ENCODE measurements at places on chromosomes 3 and 15.

GRCh38 chr3:17352620-17353019 is 389.8 kb downstream of the TBC1D5 start:
- no peak for DNase-seq

- no peak for DNase-seq
Measured at GRCh38 chr3:167839460-167840134, 104.1 kb downstream of the SERPINI1 start.

- no peak for DNase-seq
Measured at GRCh38 chr15:82663186-82663600, 16.0 kb upstream of the CPEB1 start.

DNA sequence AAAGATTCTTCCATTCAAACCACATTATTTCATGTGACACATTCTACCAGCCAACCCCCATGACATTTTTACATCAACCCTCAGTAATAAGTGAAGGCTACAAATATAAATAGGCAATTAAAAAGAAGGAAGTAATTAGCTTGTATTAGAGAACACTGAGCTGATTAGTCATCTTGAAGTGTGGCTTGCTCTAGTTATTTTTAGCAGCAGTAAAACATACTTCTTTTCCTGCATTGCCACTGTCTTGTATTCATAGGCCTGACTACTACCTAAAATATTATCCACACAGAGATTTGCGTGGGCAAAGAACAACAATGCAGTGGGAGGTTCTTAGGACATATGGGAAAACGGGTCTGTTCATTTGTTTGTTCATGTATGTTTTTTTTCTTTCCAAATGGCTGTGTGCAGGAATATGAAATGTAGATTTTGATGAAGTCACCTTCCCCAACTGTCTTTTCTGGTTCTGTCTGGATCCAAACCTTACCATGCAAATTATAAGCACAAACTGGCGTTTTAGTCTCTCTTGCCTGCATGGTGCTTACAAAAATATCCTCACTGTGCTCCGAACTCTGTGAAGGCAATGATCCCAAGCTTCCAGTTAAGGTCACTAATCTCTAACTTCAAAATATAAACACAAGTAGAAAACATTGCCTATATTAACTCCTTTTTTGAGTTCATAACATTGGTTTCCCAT is 31.5 kb upstream of the TM4SF4 start:
- no peak for DNase-seq

- no peak for DNase-seq
Measured at GRCh38 chr3:97932387-97932801, 39.8 kb downstream of the RIOX2 start.

GRCh38 chr3:46670000-46670890 is 23.2 kb downstream of the ALS2CL start:
- no peak for DNase-seq

DNA sequence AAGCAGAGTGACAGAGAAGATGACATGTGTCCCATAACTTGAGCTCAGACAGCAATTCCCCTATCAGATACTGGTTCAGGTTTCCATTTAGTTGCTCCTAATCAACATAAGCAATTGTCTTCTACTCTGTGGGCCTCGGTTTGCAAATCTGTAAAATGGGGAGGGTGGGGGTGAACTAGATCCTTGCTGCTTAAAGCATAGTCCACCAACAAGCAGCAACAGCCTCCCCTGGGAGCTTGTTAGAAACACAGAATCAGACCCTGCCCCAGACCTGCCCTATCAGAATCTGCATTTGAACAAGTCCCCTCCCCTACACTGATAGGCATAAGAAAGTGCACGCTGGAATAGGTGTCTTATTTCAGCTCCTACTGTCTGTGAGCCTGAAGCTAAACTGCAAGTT is 87.8 kb downstream of the CEMIP start:
- DNase-seq = no peak

DNA sequence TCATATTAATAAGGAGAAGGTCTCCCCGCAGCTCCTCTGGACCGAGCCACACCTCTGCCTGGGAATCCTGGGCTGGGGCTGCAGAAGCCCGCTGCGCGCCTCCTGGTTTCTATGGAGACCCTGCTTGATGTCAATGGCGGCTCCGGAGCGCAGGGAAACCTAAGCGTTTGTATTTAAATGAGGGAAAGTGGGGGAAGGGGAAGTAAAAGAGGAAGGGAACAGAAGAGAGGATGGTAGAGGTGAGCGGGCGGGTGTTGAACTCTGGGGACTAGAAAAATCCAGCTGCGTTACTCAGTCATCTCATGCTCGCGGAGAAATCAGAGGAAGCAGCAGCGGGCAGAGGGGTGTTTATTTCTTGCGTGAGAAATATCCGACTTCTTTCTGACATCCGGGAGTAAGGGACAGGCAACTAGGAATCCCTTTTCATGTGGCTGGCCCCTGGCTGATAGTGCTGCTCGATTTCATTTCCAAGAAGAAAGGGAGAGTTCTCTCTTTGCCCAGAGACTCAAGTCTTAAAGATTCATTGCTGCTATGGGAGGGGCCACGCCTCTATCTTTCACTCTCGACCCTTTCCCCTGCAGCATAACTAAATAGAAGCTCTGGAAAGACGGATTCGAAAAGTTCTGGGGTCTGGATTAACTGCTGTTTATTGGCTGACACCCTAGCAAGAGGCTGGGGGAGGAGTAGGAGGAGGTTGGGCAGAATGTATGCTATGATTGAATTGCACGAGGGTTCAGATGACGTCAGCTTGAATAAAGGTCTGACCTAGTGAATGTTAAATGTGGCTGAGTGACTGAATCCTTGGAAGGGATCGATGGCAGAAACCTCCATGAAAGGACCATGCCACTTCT is 110.5 kb upstream of the GAP43 start:
- no peak for DNase-seq

GRCh38 chr15:101062063-101062462 is 142.9 kb downstream of the LRRK1 start:
- no peak for DNase-seq

GRCh38 chr15:63112871-63113270 is 8.8 kb upstream of the LACTB start:
- no peak for DNase-seq

DNA sequence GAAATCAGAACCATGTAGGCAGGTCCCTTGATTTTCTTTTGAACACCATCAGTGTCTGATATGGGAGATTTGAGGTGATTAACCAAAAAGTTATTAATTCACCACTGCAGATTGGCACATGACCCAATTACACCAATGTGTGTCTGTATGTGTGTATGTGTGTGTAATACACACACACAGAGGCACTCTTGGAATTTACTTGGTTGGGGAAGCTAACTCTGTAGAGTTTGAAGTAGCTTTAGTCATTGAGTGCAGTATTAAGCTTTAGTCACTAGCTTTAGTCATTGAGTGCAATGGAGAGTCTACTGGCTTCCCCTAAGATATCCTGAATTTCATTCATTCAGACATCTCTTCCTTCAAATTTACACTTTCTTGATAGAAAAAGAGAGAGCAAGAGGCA is 109.4 kb upstream of the C15orf61 start:
- DNase-seq = no peak

DNA sequence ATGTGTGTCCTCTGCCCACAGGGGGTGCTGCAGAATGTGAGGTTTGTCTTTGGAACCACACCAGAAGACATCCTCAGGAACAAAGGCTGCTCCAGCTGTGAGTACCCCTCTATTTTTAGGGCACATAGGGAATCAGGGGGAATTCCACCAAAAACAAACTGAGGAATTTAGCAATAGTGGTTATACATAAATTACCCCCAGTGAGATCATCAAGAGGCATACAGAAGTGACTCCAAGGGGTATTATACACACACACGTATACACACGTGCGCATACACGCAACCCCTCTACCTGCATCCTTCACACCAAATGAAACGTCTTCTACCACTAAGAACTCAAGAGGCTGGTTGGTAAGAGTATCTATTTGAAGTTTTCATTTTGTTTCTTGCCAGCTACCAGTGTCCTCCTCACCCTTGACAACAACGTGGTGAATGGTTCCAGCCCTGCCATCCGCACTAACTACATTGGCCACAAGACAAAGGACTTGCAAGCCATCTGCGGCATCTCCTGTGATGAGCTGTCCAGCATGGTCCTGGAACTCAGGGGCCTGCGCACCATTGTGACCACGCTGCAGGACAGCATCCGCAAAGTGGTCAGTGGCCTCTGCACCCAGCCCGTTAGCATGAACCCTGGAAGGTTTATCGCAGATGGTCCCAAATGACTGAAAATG is 2.9 kb downstream of the THBS1 start:
- DNase-seq = no peak

- DNase-seq = no peak
Measured at GRCh38 chr3:168251371-168251770, 155.6 kb upstream of the GOLIM4 start.

- no peak for DNase-seq
Measured at GRCh38 chr3:129439226-129439816, 427 bp downstream of the MBD4 start.

GRCh38 chr3:184765730-184766074 is 46.3 kb upstream of the VPS8 start:
- DNase-seq = no peak

DNA sequence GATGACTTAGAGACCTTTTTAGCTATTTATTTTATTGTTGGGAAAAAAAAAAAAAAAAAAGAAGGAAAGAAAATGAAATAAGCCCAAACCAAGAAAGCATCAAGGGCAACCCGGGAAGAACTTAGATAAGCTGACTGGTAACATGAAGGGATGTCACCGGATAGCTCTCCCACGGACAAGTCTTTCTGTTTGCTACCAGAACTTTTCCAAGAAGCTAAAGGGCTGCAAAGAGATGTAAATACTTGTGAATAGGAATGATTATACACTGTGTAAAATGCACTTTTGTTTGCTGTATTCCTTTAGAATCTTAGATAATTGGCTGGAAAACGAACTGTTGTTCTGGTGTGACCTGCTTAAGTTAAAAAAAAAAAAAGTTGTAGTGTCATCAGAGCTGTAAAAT is 2.8 kb downstream of the FOXB1 start:
- no peak for DNase-seq

GRCh38 chr3:48218537-48218936 is 4.8 kb upstream of the CAMP start:
- no peak for DNase-seq

- DNase-seq = no peak
Measured at GRCh38 chr3:29759411-29760225, 478.7 kb downstream of the RBMS3 start.

DNA sequence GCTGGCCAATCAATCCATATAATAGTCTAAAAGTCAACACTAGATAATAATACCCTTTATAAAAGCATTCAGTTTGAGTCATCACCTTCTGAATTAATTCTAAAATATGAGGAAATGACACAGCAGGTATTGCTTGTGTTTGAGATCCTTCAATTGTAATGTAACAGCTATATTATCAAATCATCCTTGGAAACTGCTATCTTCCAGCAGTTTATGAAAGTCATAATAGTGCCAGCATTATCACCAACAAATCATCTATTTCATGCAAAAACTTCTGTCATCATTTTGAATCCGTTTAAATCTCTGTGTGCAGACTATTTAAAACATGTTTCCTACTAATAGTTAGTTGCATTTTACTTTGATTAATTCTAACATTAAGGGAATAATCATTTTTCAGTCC is 468.7 kb downstream of the CADM2 start:
- DNase-seq = no peak
